ENCODE measurements at places on chromosomes 13 and 19. TPM values are rescaled to one million over a fixed set of nuclear protein-coding genes. Genes with fewer than 3 reads are reported as not detected.

DNA sequence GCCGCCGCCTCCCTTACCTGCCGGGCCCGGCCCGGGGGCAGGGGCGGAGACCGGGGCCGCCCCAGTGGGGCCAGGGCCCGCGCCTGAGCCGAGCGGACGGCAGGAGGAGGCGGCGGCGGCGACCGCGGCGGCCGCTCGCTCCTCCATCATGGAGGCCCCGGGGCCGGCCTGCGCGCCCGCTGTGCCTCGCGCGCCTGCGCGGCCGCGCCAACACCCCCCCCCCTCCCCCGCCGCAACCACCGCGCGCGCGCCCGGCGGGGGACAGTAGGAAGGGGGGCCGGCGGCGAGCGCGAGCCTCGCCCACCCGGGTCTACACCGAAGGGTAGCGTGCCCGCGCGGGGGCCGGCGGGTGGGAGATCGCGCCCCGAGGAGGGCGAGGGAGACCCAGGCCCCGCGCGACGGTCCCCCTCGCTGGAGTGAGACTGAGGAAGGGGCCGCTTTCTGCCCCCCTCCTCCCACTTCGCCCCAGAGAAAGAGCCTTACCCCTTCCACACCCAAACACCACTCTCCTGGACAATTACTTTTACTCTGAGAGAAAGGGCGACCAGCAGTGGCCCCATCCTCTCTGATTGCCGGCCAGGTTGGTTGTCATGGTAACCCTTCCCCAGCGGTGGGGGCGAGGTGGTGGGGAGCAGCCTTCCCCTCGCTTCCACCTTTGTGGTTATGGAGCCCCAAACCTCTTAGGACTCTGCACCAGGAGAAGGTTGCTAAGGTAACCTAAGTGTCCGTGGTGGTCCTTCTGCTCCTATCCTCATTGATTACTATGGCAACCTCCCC is at the start of gene STRN4:
Gene STRN4, minus strand, starts transcription at position 170 of the 777 bp plus-strand sequence. Its CDS starts 20 bp downstream, at position 150.
- peak within 1 kb of the TSS; percentile 100 for H3K4me3 ChIP-seq
- H3K4me1 ChIP-seq, result peaks cover 11% of the 10 kb centered on the region
- H3K36me3 ChIP-seq, result no peaks in the 10 kb centered on the region
- peak; percentile 87 for DNase-seq
- no peaks in the 10 kb centered on the region for H3K27me3 ChIP-seq

Gene DPP9
- 17.6 TPM for total RNA-seq

- no peaks in the 10 kb centered on the region for H3K27me3 ChIP-seq
- peaks cover 4% of the 10 kb centered on the region for H3K36me3 ChIP-seq
- no peak overlapping the region for H3K27ac ChIP-seq
- H3K4me3 ChIP-seq, result no peak overlapping the region
- no peak for DNase-seq
Measured at GRCh38 chr19:54457773-54458647, 5.6 kb downstream of the LENG9 start.

- H3K36me3 ChIP-seq, result no peaks in the 10 kb centered on the region
- H3K4me1 ChIP-seq, result peaks cover 17% of the 10 kb centered on the region
Measured at GRCh38 chr19:11538232-11539036, at the start of gene CNN1. TSS of gene CNN1 (plus strand) at chr19:11538851. CDS start at chr19:11538928, 77 bp downstream.

- H3K36me3 ChIP-seq, result no peaks in the 10 kb centered on the region
- no peaks in the 10 kb centered on the region for H3K4me1 ChIP-seq
- H3K27me3 ChIP-seq, result no peaks in the 10 kb centered on the region
- no peak for DNase-seq
Measured at GRCh38 chr19:23287620-23288019, 37.4 kb upstream of the ZNF724 start.

Gene LILRB1
- total RNA-seq, result not detected

Data from hepatocyte (in vitro differentiated cells).